Type B pancreatic cell (in vitro differentiated cells): ENCODE measurements at places on chromosomes 6 and 20.

- H3K27ac ChIP-seq, result no peak overlapping the region
- H3K27me3 ChIP-seq, result no peaks in the 10 kb centered on the region
- H3K4me1 ChIP-seq, result peaks cover 4% of the 10 kb centered on the region
- no peak for DNase-seq
- no peaks in the 10 kb centered on the region for H3K36me3 ChIP-seq
Observed at GRCh38 chr20:3115190-3116107, 30.9 kb upstream of the AVP start.

DNA sequence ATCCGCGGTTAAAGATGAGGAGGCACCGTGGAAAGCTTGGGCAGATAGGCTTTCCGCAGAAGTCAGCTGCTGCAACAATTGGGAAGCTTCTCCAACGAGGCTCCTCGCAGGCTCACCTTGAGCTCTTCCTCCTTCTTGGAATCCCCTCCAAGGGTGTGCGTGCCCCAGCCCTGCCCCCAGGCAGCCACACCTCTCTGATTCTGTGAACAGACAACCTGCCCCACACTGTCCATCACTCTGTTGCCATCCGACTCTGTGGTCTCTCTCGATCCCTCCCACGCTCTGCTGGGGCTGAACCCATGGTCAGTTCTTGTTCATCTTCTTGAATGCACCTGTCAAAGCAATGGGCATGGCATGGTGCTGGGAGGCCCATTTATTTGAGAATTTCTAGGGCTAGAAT lies 31.5 kb downstream of the PACSIN1 start:
- no peak overlapping the region for H3K27ac ChIP-seq
- H3K4me1 ChIP-seq, result no peaks in the 10 kb centered on the region
- DNase-seq, result no peak
- H3K4me3 ChIP-seq, result no peak overlapping the region

DNA sequence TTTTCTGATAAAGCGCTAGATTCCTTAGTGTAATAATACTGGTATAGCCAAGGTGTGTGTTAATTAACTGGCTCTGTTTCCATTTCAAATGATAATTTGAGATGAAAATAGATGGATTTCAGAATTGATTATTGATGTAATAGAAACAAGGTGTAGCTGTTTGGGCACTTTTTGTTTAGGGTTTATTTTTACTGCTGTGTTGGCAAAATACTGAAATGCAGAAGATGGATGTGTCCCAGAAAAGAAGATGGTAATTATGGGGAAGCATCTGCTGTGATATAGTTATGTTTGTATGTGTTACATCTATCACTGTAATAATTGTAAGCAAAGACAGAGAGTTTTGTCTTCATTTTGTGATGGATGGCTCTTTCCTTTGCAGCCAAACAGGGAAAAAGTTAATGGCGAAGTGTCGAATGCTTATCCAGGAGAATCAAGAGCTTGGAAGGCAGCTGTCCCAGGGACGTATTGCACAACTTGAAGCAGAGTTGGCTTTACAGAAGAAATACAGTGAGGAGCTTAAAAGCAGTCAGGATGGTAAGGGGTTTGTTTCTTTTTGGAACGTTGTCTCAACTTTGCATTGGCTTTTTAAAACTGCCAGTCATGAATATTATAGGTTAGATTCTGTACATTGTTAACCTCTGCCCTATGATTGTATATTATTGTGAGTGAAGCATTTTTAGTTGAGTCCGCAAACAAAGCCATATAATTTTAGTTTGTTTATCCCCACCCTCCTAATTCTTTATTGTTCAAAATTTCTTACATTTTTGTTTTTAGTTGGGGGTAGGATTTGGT lies 8.6 kb upstream of the ACAT2 start:
- no peaks in the 10 kb centered on the region for H3K4me1 ChIP-seq
- H3K27ac ChIP-seq, result no peak overlapping the region
- no peak for DNase-seq
- H3K36me3 ChIP-seq, result peaks cover 32% of the 10 kb centered on the region

GRCh38 chr6:130944486-130944885 lies 117.3 kb downstream of the SMLR1 start:
- H3K4me1 ChIP-seq, result peaks cover 5% of the 10 kb centered on the region
- no peak for DNase-seq
- no peak overlapping the region for H3K27ac ChIP-seq
- H3K4me3 ChIP-seq, result no peak overlapping the region
- H3K27me3 ChIP-seq, result no peaks in the 10 kb centered on the region

- DNase-seq, result no peak
- H3K27me3 ChIP-seq, result peaks cover 13% of the 10 kb centered on the region
- peak overlapping the region; percentile 53 for H3K27ac ChIP-seq
- H3K36me3 ChIP-seq, result peaks cover 31% of the 10 kb centered on the region
- H3K4me3 ChIP-seq, result peak overlapping the region; percentile 89
Observed at GRCh38 chr20:542777-543368, 717 bp downstream of the CSNK2A1 start.

GRCh38 chr6:315921-316752 lies 23.9 kb downstream of the DUSP22 start:
- H3K27me3 ChIP-seq, result no peaks in the 10 kb centered on the region
- H3K4me3 ChIP-seq, result no peak overlapping the region
- peaks cover 9% of the 10 kb centered on the region for H3K36me3 ChIP-seq
- H3K27ac ChIP-seq, result no peak overlapping the region

DNA sequence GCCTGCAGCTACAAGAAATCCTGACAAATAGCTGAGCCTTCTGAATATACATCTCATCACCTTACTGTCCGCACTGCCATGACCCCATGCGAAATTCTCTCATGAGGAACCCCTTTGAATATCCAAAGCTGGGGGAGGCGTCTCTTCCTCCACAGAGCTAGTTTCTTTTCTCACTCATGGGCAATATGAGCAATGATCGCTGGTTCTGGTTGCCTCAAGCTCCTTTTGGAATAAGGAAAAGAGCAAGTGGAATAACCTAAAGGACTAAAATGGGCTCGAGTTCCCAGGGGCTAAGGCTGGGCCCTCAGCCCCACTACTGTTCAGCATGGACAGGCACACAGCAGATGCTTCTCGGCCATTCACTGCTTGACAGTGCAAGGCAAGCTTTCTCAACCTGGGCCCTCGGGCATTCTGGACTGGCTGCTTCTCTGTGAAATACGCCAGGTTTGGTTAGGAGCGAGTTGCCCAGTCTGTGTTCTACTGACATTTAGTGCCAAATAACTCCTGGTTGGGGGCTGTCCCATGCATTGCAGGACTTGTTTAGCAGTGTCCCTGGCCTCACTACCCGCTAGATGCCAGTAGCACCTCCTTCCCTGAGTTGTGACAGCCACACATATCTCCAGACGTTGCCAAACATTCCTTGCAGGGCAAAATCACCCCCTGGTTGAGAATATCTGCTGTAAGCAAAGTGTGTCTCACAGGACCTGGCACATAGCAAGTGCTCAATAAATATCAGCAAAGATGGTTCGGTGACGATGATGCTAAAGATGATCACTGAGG lies 156.8 kb downstream of the CEBPB start:
- no peaks in the 10 kb centered on the region for H3K27me3 ChIP-seq
- H3K36me3 ChIP-seq, result no peaks in the 10 kb centered on the region
- no peak overlapping the region for H3K27ac ChIP-seq
- no peak for DNase-seq
- peaks cover 12% of the 10 kb centered on the region for H3K4me1 ChIP-seq

DNA sequence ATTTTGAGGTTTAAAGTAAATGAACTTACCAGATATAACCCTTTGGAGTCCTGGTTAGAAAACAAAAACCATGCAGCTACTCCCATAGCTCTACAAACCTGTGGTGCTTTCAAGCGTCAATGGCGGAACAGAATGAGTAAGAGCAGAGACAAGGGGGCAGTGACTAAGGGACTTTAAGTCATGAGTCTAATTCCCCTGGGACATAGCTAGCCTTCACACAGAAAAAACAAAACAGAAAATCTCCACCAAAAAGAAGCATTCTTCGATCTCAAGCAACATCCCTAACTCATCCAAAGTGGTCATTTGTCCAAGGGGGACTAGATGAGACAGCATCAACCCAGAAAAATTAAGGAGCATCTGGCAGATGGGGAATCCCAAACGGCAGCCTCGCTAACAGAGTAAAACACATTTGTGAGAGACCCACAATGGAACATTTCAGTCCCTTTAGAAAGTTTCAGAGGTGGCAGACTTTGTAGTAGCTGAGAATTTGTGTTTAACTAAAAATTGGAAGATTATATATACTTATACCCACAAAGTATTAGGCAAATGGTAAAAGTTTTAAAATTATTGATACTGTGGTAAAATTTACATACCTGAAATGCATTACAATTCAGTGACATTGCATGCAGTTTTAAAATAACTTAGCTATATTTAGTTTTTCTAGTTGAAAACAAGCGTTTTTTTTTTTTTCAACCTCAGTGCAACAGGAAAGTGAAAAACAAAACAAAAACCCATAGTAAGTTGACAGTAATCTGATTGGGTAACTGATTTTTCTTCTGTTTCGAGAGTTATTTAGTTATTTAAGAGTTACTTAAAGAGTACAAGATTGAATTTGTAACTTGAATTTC lies 67.5 kb downstream of the KCNQ5 start:
- H3K4me1 ChIP-seq, result no peaks in the 10 kb centered on the region
- no peak for DNase-seq
- H3K4me3 ChIP-seq, result no peak overlapping the region
- no peaks in the 10 kb centered on the region for H3K27me3 ChIP-seq
- no peak overlapping the region for H3K27ac ChIP-seq

DNA sequence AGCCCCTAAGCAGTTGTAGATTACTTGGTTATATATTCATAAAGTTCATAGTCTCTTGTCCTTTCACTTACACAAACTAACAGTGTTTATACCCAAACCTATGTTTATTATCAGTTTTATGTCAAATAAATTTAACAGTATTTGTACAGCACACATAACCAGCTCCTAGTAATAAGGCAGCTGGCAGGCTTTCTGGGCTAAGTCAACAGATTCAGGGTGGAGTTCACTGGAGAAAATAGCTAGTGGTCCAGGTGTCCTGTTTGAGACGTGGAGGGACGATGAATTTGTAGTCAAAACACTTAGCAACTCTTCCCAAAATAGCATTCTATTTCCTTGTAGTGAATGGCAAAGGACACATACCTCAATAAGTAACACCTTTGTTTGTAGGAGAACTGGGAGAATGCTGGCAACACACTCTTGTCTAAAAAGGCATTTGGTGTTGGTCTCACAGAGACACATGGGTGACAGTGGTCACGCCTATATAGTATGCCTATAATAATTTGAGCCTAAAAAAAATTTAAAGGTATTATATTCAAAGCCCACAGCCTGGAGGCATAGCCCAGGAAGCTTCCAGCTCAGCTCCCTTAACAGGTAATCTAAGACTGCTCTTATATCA lies 156.4 kb upstream of the CARMIL1 start:
- peaks cover 5% of the 10 kb centered on the region for H3K4me1 ChIP-seq
- no peak overlapping the region for H3K4me3 ChIP-seq
- no peaks in the 10 kb centered on the region for H3K36me3 ChIP-seq
- H3K27ac ChIP-seq, result no peak overlapping the region
- no peaks in the 10 kb centered on the region for H3K27me3 ChIP-seq

DNA sequence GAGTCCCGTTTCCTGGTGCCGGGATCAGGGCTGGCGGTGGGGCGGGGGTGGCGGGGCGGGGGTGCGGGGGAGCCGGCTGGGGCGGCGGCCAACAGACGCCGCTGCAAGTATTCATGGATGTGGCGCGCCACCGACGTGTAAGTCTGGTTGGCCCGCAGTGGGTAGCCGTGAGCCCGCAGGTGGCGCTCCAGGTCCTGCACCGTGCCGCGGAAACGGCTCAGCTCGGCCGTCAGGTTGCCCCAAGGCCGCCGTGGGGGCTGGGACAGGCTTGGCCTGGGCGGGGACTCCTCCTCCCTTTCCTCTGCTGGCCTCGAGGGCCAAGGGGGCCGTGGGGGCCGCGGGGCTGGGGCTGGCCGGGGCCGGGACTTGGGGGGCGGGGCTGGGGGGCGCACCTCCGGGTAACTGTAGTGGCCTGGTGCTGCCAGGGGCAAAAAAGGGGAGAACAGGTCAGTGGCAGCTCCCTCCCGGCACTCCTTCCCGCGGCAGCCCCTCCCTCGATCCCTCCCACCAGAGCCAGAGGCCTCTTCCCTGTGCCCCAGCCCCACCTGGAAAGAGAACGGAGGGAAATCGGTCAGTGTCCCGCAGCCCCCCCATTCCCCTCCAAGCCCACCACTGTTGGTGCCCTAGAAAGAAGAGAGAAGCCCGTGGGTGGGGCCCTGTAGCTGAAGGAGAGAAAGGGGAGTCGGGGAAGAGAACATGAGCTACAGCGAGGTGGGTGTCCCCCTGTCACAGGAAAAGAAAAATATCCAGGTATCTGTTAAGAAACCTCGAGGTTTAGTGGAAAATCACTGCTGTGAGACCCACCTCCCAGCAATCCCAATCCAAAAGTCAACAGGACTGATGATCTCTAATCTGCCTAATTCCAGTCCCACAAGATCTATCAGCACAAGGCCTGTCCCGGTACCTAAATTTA lies 21.3 kb downstream of the TNXB start:
- peak; percentile 80 for DNase-seq
- H3K4me3 ChIP-seq, result peak overlapping the region; percentile 47
- no peak overlapping the region for H3K27ac ChIP-seq
- peaks cover 9% of the 10 kb centered on the region for H3K4me1 ChIP-seq

DNA sequence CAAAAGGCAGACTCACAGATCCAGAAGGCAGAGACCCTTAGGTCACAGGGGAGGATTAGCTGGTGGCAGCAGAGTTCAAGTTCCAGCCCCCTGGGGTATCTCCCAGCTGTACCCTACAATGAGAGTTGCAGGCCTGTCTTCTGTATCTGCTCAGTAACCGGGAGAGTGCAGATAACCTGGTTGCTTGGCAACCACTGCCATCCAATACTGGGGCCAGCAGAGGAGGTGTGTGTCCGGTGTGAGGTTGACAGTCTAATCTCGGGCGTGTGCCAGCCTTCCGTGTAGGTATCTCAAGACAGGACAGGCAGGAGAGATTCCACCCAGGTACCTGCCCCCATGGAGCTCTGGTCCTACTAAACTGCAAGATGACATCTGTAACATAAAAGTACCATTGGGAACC lies 56.6 kb upstream of the TBC1D7 start:
- no peak overlapping the region for H3K27ac ChIP-seq
- H3K4me1 ChIP-seq, result peaks cover 18% of the 10 kb centered on the region
- DNase-seq, result no peak
